ENCODE measurements at places on chromosomes 3 and 15. TPM values are rescaled to one million over a fixed set of nuclear protein-coding genes. Genes with fewer than 3 reads are reported as not detected.

SAMD7 gene
- total RNA-seq: not detected

PLSCR2 gene
- total RNA-seq: not detected

LRTM1 gene
- not detected for total RNA-seq

HRG gene
- total RNA-seq: not detected

DNA sequence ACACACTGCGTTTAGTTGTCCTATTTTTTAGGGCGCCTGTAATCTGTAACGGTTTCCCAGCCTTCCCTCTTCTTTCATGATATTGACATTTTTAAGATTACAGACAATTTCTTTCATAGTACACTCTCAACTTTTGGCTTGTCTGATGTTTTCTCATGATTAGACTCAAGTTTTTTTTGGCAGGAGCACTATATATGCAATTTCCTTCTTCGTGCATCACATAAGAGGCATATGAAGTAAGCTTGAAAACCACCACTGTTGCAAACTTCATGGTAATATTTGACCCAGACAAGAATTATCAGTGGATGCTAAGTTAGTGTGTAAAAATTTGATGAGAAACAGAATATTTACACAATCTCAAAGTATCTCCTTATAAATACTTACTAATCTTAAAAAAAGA, 119.2 kb upstream of the CMC1 start:
- no peaks in the 10 kb centered on the region for H3K4me1 ChIP-seq
- H3K27me3 ChIP-seq: peaks cover 15% of the 10 kb centered on the region
- H3K36me3 ChIP-seq: no peaks in the 10 kb centered on the region
- H3K4me3 ChIP-seq: no peak overlapping the region

GRCh38 chr3:64956711-64957325, 269.0 kb upstream of the ADAMTS9 start:
- H3K36me3 ChIP-seq: no peaks in the 10 kb centered on the region
- no peak overlapping the region for H3K27ac ChIP-seq
- H3K4me3 ChIP-seq: peak overlapping the region; percentile 17
- H3K27me3 ChIP-seq: peaks cover 22% of the 10 kb centered on the region
- peaks cover 9% of the 10 kb centered on the region for H3K4me1 ChIP-seq
- DNase-seq: no peak

Measured in osteocyte (in vitro differentiated cells).